ENCODE measurements at places on chromosomes 11 and 22.

DNA sequence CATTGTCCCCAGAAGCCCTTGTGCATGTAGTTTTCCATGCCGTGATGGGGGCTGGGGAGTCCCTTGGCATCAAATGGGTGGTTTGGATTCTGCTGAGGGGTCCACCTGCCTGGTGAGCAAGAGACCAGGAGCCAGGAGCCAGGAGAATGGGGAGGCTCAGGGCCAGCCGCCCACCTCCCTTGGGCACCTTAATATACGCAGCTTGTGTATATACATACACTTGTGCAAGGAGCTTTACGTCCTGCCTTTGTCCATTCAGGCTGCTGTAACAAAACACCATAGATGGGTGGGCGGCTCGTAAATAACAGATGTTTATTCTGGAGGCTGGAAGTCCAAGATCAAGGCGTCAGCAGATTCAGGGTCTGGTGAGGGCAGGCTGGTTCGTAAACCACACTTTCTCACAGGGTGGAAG is 62.5 kb downstream of the SMIM38 start:
- peak; percentile 1 for DNase-seq

DNA sequence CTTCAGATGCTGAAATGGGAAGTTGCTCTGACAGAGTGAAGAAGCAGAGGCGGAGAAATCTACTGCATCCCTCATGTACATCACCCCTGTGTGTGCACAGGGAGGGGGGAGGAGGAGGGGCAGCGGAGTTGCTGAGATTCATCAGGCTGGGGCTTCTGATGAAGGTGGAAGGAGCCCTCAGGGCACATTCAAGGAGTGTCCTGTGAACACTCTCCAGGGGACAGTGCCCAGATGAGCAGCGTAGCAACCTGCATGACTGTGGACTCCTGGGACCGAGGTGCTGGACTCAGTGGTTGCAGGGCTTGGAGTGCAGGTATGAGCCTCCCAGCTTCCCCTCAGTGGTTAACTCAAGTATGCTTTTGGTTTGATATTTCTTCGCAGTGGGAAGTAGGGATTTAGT is 257.8 kb upstream of the B3GAT1 start:
- DNase-seq, result no peak

DNA sequence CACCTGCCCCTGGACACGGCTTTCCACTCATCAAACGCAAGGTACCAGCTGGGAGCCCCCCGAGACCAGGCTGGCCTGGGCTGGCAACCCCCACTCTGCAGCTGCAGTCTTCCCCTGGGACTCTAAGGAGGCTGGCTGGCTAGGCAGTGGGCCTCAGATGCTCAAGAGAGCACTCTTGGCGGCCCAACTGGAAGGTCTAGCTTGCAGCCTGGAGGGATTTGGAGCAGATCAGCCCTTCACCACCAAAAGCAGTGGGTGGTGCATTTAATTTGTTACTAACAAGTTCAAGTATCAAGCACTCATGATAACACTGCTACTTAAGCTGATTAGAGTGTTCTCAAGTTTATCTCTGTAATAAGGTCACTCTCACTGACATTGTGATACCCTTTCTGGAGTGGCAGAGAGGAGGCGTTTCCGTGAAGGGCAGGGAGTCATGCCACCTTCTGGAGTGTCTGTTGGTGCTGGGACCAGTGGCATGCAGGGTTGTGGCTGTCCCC is 21.5 kb downstream of the C22orf23 start:
- no peak for DNase-seq

DNA sequence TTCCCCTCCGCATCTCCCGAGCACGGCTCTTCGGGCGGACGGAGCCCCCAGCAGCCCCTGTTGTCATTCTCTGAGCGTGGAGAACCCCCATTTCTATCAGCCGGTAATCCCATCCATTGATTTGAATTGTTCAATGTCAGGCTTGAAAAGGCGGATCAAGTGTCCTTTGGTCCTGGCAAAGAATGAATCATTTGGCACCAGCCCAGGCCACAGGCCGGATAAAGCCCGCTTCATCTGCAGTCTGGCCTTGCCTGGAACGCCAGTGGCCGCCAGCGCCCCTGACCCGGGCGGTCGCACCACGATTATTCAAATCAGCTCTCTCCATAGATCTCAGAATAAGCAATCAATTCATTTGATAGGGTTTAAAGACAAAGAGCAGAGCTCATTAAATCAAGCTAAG is 188.9 kb downstream of the BRD1 start:
- DNase-seq, result no peak

DNA sequence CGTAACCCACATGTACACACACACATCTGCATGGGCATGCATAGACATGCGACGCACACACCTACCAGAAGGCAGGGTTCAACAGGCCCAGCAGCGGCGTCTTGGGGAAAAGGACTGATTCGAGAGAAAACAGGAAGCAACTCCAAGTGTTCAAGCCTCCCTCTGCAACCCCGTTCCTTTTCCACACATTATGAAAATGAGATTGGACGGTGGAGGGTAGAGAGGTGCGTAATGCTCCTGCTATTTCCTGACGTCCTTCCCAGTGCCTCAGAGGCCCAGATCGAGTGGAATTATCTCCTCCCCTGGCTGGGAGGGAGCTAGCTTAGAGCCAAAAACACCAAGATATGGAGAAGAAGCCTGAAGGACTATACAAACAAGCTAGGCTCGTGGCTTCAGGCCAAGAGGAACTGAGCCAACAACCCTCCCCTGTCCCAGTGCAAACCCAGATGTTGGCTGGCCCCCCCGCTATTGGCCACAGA is 289.2 kb downstream of the MN1 start:
- no peak for DNase-seq

GRCh38 chr11:113106507-113106906 is 145.3 kb downstream of the NCAM1 start:
- no peak for DNase-seq

GRCh38 chr11:133503236-133503635 is 29.1 kb downstream of the OPCML start:
- no peak for DNase-seq

DNA sequence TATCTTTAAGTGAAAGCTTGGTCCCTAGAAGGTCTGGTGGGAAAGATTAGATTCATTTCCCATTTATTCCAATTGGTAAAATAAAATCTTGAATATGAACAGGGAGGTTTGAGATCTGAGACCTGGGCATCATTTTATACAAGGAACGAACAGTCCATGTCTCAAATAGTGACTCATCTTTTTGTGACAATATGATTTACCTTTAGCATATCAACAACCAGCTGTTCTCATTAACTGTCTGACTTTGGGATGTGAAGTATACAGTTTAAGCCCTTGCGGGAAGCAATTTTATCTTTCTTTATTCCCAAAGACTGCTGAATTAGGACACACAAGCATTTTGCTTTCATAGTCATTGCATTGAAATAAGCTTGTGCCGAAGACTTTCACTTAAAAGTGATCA is 691.6 kb downstream of the ETS1 start:
- no peak for DNase-seq

- DNase-seq, result no peak
Measured at GRCh38 chr11:74460481-74461154, 6.7 kb downstream of the KCNE3 start.

GRCh38 chr22:21652547-21653545 is 10.7 kb downstream of the SDF2L1 start:
- DNase-seq, result peak; percentile 60

- no peak for DNase-seq
Measured at GRCh38 chr11:86374069-86374468, 618 bp upstream of the CCDC81 start.

- DNase-seq, result no peak
Measured at GRCh38 chr11:62491571-62492329, 54.9 kb downstream of the AHNAK start.

DNA sequence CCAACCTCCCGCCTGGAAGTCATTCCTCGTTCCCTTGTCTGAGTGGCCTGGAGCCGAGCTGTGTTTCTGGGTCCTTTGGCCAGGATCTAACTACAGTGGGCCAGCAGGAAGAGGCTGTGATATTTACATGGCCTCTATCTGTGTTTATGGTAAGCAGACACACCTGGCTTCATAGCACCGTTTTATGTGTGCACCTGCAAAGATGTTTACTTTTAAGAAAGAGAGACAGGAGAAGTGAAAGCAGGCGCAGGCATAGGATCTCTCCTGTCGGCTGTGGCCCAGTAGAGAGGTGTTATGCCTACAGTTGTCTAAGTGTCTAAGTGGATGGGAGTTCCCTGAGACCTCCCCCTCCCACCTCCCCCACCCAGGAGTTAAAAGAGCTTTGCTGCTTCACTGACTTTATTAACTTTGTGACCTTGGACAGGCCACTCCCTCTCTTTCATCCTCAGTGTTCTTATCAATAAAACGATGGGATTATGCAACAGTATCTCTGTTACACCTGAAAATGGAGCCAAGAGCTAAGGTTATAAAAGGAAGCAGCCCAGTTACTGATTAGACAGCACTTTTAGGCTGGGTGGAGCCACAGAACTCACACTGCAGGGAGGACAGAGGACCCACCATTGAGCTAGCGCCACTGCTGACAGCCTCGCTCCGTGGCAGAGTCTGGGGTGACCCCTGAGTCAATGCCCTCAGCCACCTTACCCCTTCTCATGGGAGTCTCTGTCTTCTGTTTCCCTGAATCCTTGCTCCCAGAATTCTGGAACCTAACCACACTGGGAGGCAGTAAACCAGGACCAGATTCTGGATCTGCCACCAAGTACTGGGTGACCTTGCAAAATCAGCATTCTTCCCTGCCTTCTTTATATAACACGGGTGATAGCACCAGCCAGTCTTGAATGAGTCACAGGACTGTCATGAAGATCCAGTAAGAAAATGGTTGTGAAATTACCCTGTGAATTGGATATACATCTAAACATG is 22.0 kb downstream of the ST14 start:
- no peak for DNase-seq

- DNase-seq, result no peak
Measured at GRCh38 chr11:8356721-8357504, 93.2 kb upstream of the LMO1 start.

- DNase-seq, result no peak
Measured at GRCh38 chr22:40487663-40488249, 117.4 kb downstream of the SGSM3 start.

DNA sequence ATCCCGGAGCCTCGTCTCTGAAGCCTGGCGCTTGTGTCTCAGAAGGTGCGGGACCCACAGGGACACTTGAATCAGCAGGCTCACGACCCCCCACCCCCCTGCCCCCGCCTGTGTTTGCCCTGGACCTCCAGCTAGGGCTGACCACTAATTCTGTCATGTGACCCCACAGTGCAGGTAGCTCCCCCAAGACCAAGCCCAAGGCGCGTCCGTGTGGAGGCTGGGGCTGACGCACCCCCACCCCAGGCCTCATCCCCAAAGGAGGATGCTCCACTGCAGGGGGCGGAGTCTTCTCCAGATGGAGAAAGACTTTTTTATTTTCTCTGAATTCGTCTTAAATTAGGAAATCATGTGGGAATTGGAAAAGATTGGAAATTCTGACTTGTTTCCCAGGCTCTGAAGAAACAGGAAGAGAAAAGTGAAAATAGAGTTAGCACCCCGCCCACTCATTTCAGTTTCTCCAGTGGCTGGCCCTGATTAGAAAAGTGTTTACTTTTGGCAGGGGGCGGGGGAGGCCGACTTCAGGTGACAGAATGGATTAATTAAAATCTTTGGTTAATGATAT is 1.0 kb upstream of the RELA start:
- DNase-seq, result no peak

GRCh38 chr11:10201343-10201742 is 92.7 kb downstream of the SBF2 start:
- DNase-seq, result no peak

GRCh38 chr11:24734742-24735237 is 237.9 kb downstream of the LUZP2 start:
- no peak for DNase-seq

DNA sequence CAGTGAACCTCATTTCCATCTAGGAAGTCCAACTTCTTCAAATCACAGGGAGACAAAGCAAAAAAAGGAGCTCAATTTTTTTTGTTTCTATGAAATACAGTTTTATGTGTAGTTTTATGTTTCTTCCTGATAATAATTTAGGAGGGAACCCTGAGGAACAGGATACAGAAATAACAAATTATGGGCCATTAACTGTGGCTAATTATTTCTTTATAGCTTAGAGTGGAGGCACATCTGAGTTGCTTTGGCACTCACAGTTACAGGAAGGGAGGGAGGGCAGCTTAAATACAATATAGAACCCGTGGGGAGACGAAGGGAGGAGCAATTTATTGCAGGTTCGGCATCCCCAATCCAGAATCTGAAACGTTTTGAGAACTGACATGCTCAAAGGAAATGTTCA is 37.1 kb upstream of the HORMAD2 start:
- DNase-seq, result no peak

DNA sequence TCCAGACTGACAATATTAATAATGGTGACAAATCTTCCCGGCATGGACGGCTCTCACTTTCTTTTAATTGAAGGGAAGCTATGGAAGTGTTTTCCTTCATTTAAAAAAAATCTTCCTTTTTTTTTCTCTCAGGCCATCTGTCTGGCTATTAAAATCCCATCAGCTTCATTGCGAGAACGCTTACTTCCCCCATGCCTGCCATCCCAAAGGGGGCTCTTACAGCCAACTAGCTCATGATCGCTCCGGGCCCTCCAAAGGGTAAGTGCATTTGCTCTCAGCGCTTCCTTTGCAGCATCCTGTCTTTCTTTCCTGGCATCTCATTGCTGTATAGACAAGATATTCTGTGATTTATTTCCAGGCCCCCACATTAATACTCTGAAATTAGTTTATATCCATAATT is 20.7 kb downstream of the CACNG2 start:
- DNase-seq, result no peak

- no peak for DNase-seq
Measured at GRCh38 chr22:33380789-33381530, 322.8 kb upstream of the SYN3 start.

DNA sequence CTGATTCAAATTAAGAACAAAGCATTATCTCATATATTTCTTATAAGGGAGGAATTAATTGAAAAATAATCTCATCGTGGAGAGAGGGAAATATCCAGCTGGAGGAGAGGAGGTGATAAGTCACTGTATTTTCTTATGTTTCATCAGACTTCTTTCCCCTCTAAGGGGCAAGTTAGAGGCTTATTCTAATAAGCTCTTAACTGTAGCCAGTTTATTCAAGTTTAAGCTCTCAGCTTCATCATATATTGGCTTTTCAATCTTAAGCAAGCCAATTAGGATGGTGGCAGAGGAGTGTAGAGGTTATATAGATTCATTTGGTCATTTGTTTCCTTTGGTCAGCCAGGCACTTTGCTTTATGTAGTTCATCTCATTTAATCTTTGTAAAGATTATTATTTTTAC is 256.7 kb downstream of the GRM5 start:
- no peak for DNase-seq

GRCh38 chr11:56103210-56103737 is at the start of gene OR8H2:
Gene OR8H2 (plus strand): TSS chr11:56103687. CDS start chr11:56105043, 1,356 bp downstream.
- no peak for DNase-seq

DNA sequence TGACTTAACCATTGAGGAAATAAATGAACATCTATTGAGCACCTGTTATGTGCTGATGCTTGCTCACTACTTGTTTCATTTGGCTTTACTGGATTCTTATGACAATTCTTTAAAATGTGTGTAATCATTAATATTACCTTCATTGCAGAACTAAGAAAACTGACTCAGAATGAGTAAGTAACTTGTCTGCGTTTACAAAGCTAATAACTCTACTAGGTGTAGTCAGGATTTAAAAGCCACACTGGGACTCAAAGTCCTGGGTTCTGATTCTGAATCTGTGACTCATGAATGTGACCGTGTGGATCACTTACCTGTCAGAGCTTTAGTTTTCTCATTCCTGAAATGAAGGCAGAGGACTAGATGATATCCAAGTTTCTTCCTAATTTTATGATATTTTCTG is 23.4 kb upstream of the KIRREL3 start:
- no peak for DNase-seq

GRCh38 chr11:35458846-35459245 is 39.5 kb upstream of the SLC1A2 start:
- DNase-seq, result no peak

All from WTC11 (cell line).